ENCODE measurements at places on chromosomes 3 and 15.

GRCh38 chr15:40549894-40550293, 14.9 kb downstream of the CCDC32 start:
- DNase-seq: no peak

GRCh38 chr15:66865622-66866611, 163.9 kb downstream of the SMAD6 start:
- no peak for DNase-seq

GRCh38 chr3:108181172-108181571, 41.1 kb downstream of the IFT57 start:
- no peak for DNase-seq

DNA sequence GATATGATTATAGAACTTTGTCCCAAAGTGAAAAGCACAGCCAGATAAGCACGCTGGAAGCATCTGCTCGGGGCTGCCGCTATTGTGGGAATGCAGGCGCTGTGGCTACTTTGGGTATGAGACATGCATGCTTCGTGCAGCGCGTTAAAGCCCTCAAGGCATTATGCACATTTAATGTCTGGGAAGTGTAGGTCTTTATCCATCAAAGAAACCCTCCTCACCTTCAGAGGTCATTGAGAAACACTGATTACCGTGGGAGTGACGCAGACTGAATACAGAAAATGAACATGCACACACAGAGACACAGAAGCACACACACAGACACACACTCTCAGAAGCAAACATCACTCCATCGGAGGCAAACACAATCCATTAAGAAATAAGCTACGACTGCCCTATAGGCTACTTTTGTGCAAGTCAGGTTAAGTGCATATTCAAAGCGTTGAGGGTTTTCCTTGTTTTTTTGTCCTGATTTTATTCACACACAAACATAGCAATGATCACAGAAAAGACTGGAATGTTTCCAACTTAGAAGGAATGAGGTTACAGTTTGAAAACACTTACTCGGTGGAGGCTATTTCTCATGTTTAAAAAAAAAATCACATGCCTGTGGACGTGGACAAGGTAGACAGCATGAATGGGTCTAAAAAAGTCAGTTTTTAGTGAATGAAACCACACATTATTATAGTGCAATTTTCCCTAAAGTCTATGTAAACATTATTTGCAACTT, 68.5 kb downstream of the PLCH1 start:
- no peak for DNase-seq

- DNase-seq: no peak
Measured at GRCh38 chr3:174218016-174218415, 641.1 kb upstream of the NAALADL2 start.

DNA sequence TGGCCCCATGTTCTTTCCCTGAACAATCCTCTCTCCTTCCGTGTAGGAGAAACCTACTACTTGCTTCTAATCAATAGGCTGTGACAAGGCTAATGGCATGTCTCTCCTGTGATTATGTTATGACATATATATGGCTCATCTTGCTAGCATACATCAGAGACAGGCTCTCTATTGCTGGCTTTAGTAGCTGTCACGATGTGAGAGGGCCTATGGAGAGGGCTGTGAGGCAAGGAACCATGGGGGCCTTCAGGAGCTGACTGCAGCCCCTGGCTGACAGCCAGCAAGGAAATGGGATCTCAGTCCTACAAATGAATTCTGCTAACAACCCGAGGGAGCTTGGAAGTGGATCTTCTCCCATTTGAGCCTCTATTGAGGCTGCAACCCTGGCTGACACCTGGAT, 96.3 kb downstream of the EOMES start:
- DNase-seq: no peak

Measured in CD4-positive, alpha-beta T cell treated with Interleukin-1 beta for 1 hour (primary cell).